Right ventricle myocardium superior (tissue), 1 donor: ENCODE measurements at places on chromosomes 7 and 10. TPM values are rescaled to one million over a fixed set of nuclear protein-coding genes. Genes with fewer than 3 reads are reported as not detected.

GRCh38 chr10:69736886-69737641 lies 64.6 kb upstream of the COL13A1 start:
- no peak for DNase-seq

GRCh38 chr10:129323879-129324278 lies 143.2 kb upstream of the MGMT start:
- DNase-seq: no peak

DNA sequence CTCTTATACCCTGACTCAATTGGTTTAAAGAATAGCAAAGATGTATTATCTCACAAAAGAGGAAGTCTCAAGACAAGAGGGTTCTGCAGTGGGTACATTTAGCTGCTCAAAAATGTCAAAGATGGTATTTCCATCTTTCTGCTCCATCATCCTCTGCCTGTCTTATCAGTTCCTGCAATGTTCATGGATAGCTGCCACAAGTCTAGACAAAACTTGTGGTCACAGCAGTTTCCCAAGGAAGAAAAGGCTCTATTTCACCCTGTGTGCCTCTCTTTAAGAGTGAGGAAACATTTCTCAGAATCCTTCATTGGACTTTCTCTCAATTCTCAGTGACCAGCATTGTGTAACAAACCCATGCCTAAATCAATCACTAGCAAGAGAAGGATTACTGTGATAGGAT lies 634.2 kb upstream of the AUTS2 start:
- DNase-seq: no peak

GRCh38 chr7:127066974-127067373 lies 185.8 kb downstream of the GRM8 start:
- DNase-seq: no peak

DNA sequence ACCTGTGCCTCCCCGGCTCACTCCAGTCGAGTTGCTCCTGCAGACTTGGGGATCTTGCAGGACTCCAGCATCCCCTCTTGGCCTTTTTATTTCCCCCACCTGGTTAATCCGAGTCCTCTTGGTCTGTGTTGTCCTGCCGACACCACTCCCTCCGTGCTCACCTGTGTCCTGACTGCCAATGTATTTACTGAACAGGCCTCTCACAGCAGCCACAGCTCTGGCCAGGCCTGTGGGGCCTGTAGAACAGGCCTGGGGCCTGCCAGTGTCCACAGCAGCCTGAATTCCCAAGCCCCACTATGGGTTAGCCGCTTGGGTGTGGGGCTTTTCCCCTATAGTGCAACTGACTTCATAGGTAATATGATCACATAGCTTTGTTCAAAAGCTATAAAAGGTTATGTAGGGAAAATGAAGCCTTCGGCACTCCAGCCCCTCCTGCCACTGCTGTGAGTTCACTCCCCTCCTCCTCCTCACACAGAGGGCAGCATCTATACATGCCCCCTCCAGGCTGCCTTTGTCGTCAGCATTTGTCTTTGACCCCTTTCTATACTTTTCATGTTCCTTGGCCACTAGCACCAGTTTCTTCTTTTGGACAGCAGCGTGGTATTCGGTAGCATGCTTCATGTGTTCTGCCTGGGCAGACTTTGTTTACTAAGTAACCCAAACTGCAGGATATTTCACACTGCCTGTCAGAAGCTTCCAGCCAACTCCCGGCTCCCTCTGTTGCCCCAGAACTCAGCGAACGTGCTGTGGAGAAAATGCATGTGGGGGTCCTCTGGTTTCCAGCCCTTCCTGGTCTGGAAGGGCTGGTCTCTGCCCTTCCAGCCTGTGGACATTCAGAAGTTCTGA lies 46.1 kb downstream of the ZNF467 start:
- no peak for DNase-seq

DNA sequence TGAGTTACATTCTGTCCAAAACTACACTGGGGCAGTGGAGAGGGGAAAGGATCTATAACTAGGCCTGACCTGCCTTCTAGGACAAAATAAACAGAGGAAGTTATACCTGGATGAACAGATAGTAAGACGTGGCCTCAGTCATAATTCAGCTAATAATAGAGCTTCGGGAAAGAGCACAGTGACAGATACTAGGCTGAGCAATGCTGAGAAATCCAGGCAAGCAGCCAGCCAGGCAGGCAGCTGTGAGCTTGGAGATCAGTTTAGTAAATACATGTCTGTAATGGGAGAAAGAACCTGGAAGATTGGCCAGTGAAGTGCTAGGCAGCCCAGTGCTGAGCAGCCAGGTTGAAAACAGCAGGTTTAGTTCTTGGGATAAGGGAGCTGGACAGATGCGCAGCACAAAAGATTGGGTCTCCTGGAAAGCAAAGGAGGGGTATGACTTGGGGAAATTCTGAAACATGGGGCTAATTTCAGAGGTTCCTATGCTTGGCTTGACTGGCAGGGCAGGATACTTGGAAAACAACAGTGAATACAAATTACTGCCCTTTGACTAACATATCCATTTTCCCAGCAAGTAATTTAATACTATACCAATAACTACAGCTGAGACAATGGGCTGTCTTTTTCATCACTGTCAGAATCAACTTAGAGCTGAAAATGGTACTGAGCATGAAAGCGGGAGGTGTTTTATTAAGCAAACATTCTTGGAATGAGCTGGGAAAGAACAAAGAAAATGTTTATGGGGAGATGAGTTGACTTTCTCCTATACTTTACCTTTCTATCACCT lies 140.8 kb downstream of the DGKB start:
- peak; percentile 83 for DNase-seq

GRCh38 chr10:132705173-132705572 lies 80.8 kb downstream of the NKX6-2 start:
- peak; percentile 44 for DNase-seq

GRCh38 chr10:69662173-69662877 lies 32.3 kb downstream of the FAM241B start:
- DNase-seq: no peak

DNA sequence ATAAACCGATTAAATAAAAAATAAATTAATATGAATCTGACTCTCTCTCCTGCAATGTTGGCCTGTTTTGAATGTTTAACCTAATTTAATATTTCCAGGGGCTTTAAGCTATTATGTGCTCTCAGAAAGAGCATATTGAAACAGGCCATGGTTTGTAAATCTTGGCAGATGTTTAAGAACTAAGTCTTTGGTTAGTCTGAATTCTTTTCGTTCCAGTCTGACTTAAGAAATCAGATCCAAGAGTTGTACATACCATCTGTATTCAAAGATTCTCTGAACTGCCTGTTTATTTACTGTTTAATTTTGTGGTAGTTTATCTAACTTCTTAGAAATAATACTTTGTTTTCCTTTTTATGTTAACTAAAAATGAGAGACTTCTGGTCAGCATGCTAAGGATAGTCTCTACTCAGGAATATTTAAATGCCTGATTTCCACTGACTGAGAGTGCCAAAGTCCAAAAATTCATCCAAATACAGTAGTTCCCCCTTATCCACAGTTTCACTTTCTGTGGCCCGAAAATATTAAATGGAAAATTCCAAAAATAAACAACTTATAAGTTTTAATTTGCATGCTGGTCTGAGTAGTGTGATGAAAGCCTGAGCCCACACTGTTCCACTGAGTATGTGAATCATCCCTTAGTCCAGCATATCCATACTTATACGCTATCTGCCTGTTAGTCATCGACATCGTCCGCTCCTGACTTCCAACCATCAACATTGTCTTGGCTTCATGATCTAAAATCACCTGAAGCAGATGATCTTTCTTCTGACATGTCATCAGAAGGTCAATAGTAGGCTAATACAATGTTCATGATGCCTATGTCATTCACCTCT lies 238.1 kb upstream of the CSTF2T start:
- DNase-seq: no peak

- no peak for DNase-seq
Observed at GRCh38 chr7:120431016-120431415, 158.0 kb downstream of the KCND2 start.

The AGR2 gene
- total RNA-seq: not detected

DNA sequence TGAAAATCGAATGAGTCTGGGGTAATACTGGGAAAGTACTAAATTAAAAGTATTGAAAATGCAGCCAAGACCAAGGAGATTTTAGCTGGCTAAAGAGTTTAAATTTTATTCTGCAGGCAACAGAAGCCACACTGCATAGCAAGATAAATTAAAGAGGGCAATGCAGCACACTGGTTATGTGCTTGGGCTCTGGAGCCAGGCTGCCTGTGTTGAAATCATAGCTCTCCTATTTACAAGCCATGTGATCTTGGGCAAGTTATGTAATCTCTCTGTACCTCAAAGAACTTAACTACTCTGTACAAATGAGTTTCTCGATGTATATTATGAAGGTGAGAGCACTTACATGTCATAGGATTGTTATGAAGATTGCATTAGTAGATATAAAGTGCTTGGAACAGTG lies 9.9 kb downstream of the SLC25A13 start:
- peak; percentile 59 for DNase-seq

The SPDYE16 gene
- total RNA-seq: not detected
